ENCODE measurements at places on chromosomes 4 and X.

DNA sequence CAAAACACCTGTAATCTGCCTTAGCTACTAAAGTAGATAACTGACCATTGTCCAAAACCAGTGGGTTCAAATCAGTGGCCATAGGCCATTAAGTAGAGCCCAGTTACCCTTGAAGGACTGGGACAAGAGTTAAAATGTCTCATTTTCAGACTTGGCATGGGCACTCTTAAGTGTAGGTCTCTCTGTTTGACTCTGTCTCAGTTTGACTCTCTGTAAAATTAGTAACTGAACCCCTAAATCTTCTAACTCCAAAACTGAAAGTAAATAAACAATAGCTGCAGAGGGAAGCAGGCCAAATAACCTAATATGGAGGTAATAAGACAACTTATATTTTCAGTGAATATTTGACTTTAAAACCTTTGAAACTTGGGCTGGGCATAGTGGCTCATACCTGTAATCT lies 89.1 kb downstream of the SLC16A2 start:
- no peak for DNase-seq

DNA sequence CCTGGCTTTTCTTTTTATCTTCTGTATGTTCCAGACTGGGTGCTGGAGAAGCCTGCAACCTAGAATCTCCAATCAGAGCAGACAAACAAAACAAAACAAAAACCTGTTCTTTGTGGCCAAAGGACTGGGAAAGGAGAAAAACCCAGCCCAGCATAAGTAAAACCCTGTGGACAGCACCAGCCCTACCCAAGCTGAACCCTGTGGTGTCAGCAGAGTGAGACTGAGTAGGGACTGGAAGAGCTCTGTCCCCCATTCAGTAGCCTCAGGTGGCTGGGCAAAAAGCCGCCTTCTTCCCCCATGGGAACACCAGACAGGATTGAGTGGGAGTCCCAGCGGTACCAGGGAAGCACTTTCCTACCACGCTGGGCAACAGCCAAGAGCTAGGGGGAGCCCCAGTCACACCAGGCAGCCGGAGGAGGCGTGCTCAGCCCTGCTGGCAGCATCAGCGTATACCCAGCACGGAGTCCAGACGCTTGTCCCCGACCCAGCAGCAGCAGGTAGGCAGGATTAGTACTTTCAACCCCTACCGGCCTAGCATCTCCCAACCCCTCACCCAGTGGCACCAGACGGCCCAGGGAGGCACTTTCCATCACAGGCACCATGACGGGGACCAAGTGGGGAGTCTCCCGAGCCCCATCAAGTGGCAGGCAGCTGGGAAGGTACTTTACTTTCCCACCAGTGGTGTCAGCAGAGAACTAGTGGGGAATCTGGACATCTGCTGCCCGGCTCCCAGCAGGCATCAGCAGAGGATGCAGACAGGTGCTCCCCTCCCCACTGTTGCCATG lies 8.6 kb upstream of the JADE3 start:
- DNase-seq, result peak; percentile 59

DNA sequence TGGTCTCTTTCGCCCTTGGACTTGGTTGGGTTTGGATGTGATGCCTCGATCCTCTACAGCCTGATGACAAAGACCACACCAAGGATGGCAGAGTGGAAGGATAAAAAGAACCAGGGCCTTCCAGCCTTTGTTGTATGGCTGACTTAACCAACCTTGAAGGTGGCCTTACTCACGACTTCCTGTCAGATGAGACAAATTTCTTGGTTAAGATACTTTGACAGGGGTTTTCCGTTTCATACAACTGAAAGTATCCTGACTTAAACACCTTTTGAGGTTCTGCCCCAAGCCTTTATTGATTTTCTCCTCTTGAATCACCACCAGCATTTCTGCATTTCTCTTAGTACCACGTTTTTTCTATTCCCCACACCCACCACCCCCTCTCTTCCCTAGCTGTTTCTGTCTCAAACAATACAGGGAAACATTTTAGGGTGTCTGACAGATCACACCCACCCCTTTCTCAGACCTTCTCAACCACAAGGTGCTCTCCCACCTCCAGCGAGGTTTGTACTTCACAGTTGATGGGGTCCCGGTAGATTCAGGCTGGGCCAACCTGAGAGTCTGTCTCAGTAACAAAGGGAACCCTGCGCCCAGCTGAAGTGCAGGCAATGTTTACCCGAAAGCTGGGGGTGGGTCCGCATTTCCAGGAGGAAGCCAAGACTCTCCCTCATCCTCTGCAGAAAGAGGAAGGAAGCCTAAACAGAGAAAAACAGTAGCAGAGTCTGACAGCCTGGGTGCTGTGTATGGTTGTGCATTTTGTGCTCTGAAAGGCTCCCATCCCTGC lies 5.0 kb upstream of the TSPAN5 start:
- no peak for DNase-seq

DNA sequence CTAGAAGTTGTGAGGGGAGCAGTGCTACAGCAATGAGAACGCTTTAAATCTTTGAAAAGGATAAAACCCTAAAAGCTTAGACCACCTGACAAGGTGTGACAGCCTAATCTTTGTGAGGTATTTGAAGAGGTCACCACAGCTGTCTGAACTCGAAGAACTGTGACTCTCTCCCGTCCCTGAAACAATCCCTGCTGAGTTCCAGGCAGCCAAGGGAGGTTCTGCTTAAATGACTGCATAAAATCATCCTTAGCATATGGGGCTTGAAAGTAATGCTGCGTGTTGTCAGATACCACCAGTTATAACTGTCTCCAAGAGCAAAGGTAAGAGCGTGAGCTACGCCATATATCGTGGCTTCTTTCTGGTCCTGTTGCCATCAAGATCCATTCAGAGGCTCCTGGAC lies 696.3 kb downstream of the PCDH7 start:
- no peak for DNase-seq

- DNase-seq, result no peak
Observed at GRCh38 chr4:77613267-77613666, 7.6 kb downstream of the CXCL13 start.

GRCh38 chrX:69285881-69286564 lies 120.8 kb upstream of the PJA1 start:
- DNase-seq, result peak; percentile 2

GRCh38 chr4:11650801-11651596 lies 222.3 kb upstream of the HS3ST1 start:
- no peak for DNase-seq

DNA sequence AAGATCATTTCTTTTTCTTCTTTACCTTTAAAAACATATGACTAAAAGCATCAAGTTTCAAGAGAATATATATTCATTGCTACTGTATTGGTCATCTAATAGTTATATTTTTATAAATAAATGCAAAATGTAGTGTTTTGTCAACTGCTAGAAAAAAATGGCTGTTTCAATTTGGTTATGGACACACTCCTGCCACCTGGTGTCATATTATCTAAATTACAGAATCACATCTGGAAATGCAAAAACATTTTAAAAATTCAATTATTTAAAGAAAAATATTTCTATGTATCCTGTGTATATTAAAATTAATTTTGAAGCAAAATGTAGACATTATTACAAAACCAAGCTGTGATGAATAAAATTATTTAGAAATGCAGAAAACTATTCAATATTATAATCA lies 329.4 kb upstream of the PCDH18 start:
- DNase-seq, result peak; percentile 21

- DNase-seq, result peak; percentile 21
Observed at GRCh38 chr4:118869808-118870342, 18.8 kb upstream of the SYNPO2 start.

DNA sequence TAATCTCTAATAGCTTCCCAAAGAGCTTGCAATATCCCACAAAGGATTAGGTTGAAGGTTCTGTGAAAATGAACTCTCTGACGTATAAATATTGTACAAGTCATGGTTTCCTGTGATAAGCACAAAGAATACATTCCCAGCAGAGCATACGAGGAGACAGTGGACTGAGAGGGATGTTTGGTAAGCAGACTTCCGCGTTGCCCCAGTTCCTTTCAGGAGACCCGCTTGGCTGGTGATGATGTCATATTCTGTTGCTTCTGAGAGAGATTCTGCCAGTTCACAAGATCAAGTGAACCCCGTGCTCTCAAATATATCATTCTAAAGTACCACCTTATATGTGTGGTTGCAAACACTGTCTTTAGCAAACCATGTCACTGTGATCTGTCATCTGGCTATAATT lies 323.9 kb upstream of the CASK start:
- no peak for DNase-seq

DNA sequence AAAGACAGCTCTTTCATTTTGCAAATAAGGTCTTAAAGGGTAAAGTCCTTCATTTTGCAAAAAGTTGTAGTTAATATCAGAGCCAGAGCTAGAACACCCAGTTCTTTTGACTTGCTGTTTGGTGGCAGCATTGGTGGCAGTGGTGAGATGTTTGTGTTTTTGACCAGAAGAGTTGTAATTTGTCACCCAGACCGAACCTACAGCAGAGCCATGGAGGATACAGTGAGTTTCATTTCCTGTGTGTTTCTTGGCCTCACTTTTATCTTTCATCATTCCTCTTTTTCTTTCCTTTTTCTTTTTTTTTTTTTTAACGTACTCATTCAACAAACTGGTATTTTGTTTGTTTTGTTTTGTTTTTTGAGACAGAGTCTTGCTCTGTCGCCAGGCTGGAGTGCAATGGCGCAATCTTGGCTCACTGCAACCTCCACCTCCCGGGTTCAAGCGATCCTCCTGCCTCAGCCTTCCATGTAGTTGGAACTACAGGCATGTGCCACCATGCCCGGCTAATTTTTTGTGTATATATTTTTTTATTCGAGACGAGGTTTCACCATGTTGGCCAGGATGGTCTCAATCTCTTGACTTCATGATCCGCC lies 116.4 kb downstream of the AFF1 start:
- peak; percentile 42 for DNase-seq

- peak; percentile 36 for DNase-seq
Observed at GRCh38 chr4:53128706-53129357, 237.0 kb downstream of the SCFD2 start.

DNA sequence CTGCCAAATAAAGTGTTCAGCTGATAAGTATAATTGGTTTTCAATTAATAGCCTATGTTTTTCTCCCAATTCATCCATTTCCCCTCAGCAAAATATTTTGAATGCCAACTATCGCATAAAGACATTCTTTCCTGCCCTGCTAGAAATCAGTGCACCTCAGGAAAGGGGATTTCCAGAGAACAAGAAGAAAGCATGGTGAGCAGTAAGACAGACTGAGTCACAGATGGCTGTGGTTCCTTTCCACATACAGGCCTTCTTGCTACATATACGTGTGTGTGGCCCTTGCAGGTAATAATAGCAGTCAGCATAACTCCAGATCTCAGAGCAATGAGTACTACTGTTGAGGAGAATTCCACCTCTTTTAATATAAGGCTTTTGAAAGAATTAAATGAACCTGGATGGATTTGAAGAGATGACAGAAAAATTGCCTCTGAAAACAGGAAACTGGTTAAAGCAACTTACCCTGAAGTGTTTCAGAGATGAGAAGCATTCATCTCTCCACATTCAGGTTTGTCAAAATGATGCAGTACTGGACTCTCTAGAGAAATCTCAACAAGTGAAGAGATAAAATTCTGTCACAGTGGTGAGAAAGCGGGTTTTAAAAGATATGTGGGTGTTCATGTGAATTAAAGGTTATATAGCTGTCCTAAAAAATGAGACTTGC lies 13.6 kb downstream of the GASK1B start:
- no peak for DNase-seq

- no peak for DNase-seq
Observed at GRCh38 chr4:3017504-3017903, 54.1 kb downstream of the GRK4 start.

- peak; percentile 1 for DNase-seq
Observed at GRCh38 chrX:45850197-45850774, 649.6 kb upstream of the DIPK2B start.

DNA sequence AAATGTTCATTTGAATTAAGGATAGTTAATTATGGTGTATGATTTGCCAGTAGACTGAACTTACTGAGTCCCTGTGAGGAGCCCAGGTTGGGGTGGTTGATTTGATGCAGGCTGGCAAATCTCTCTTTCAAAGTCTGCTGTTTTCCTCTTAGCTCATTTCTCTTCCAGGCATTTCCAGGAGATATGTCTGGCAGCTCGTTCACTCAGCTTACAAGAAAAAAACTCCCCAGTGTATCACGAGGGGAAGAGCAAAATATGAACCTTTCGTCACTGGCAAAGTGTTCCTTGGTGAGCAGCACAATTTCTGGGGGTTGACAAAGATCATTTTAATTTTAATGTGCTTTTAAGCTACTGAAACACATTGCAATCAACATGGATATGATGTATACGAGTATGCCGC lies 244.2 kb downstream of the CBLL2 start:
- no peak for DNase-seq

- DNase-seq, result no peak
Observed at GRCh38 chr4:135277068-135277979, 1075.7 kb upstream of the PABPC4L start.

DNA sequence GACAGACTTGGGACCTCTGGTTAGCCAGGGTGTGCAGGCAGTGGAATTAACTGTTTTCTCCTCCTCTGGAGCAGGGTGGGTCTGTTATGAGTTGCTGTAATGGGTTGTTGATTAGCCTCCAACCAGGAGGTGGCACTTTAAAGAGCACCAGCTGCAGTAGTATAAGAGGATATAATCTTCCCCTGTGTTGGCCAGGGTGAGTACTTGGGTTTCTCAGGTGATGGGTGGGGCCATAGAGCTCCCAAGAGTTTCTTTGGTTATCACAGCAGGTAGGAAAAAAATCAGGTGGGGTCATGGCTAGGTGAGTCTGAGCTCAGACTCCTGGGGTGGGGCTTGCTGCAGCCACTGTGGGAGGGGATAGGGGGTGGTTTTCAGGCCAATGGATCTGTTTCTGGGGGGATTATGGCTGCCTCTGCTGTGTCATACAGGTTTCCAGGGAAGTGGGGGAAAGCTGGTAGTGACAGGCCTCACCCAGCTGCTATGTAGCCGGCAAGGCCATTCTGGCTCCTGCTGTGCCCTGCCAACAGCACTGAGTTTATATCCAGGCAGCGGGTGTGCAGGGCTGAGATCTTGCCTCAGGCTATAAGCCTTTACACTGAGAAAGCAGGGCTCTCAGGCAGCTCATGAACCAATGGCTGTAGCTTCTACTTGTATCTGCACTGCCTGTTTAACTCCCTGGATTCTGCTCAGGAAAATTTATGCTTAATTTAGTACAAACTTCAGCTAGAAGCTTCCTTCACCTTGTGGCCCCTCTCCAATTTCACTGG lies 70.1 kb downstream of the CCNG2 start:
- no peak for DNase-seq

DNA sequence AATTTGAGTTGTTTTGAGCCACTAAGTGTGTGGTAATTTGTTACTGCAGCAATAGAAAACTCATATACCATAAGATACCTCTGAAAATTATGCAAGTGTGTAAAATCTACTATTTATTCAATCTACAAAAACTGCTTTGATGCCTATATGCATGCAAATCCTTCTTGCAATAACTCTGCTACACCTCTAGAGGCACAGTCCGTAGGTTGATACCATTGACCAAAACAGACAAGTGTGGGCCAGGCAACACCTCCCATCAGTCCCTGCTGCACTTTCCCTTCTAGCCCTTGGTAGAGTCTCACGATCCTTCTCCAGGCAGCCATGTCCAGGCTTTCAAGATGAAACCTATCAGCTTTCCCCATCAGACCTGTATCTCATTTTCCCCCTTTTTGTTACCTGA lies 48.8 kb upstream of the FAM9A start:
- no peak for DNase-seq

- DNase-seq, result peak; percentile 32
Observed at GRCh38 chr4:113952452-113953029, 26.9 kb downstream of the ARSJ start.
